ENCODE measurements at places on chromosomes 5 and 9. TPM values are rescaled to one million over a fixed set of nuclear protein-coding genes. Genes with fewer than 3 reads are reported as not detected.

DNA sequence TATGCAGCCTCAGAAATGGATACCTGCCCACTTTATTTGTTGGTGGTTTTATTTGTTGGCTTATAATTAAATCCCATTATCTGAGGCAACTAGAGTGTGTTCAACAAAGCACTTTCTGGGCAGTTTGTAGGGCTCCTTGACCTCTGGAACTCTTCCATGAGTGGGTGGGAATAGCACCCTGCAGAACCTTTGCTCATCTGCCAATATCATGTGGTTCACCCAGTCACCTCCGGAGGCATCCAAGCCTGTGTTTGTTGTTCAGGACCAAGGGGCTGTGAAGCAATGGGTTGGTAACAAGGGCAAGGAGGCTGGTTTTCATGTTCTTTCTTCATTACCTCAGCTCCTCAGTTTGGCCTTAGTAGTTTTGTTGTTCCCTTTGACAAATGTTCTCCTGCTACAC is 314.0 kb downstream of the NDUFS4 start:
- DNase-seq: peak; percentile 21
- no peaks in the 10 kb centered on the region for H3K36me3 ChIP-seq
- no peak overlapping the region for H3K27ac ChIP-seq

DNA sequence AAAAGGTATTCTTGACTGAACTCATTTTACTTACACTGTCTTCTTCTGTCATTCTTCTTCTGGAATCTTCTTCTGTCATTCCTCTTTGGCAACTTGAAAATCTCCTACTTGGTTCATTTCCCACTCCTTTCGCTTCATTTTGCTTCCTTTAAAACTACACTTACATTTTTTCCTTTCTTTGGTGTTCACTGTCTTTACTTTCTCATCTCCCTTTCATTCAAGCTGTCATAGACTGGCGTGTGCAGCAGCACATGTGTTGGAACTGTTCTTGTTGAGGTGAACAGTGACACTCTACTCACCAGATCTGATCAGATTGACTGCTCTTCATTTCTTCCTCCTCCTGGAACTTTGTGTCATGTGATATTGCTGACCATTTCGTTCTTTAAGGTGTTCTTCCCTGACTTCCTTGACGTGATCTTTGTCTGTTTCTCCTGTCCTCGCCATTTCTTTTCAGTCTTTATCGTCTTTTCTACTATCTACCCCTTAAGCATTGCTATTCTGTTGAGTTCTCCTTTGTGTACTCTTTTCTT is 6.4 kb downstream of the DNAJC25 start:
- no peaks in the 10 kb centered on the region for H3K36me3 ChIP-seq
- no peak for DNase-seq
- H3K4me3 ChIP-seq: no peak overlapping the region
- H3K27ac ChIP-seq: no peak overlapping the region
- H3K27me3 ChIP-seq: no peaks in the 10 kb centered on the region
- H3K4me1 ChIP-seq: peaks cover 13% of the 10 kb centered on the region

- no peak for DNase-seq
- no peaks in the 10 kb centered on the region for H3K4me1 ChIP-seq
- H3K27ac ChIP-seq: no peak overlapping the region
Measured at GRCh38 chr5:14415024-14415697, 166.4 kb upstream of the OTULINL start.

DNA sequence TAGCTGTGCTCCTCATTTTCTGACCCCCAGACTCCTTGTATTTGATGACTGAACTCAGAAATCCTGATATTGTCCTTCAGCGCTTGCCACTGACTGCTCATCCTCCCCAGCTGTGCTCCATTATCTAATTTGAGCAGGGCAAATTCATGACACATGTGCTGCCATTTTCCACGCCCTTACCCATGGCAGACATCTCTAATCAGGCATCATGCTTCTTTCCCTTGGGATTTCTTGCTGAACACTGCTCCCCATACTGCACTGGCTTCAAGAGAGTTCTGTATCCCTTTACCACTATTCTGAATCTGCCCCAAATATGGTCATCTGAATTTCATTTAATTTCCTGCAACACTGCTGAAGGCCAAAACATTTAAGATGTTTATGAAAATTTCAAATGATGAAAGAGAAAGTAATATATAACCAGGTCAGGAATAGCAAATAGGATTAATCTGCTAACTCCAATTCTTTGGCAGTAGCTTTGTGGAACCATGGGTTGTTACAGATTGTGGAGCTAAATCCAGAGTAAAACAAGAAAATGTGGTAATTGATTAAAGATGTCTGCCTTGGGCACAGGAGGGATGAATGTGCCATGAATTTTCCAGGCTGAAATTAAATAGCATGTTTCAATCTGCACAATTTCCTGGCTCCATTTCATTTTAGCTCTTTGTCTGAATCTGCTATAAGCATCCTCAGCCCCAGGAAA is 93.6 kb downstream of the CYFIP2 start:
- no peak overlapping the region for H3K4me3 ChIP-seq
- no peak overlapping the region for H3K27ac ChIP-seq
- H3K4me1 ChIP-seq: peaks cover 10% of the 10 kb centered on the region
- no peaks in the 10 kb centered on the region for H3K36me3 ChIP-seq

TXNDC15 gene
- 46.4 TPM for total RNA-seq

PCDHGC5 gene
- 0.46 TPM for total RNA-seq
